ENCODE measurements at places on chromosomes 4 and X. TPM values are rescaled to one million over a fixed set of nuclear protein-coding genes. Genes with fewer than 3 reads are reported as not detected.

TRPC3 gene
- 0.42 TPM for total RNA-seq

- peaks cover 21% of the 10 kb centered on the region for H3K36me3 ChIP-seq
- no peaks in the 10 kb centered on the region for H3K27me3 ChIP-seq
- H3K4me3 ChIP-seq, result no peak overlapping the region
- no peak overlapping the region for H3K27ac ChIP-seq
These were observed 27.3 kb downstream of the PIGG start for GRCh38 chr4:526189-526909.

DNAAF6 gene
- not detected for total RNA-seq

POU3F4 gene
- not detected for total RNA-seq

DNA sequence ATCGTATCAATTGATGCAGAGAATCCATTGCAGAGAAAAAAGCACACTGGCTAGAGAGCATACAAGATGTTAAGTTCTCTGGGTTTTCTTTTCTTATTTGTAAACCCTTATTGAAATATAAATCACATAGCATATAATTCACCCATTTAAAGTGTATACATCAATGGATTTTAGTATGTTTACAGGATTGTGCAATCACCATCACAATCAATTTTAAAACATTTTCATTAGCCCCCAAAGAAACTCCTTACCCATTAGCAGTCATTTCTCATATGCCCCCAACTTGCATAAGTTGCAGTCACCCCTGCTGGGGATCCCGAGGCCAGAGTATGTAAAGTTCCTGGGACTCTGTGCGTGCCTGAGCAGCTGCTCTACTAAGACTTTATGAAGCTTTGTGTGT, 34.9 kb upstream of the TRO start:
- H3K4me1 ChIP-seq, result no peaks in the 10 kb centered on the region
- no peak overlapping the region for H3K27ac ChIP-seq
- peaks cover 8% of the 10 kb centered on the region for H3K27me3 ChIP-seq
- DNase-seq, result no peak
- H3K36me3 ChIP-seq, result no peaks in the 10 kb centered on the region

DNA sequence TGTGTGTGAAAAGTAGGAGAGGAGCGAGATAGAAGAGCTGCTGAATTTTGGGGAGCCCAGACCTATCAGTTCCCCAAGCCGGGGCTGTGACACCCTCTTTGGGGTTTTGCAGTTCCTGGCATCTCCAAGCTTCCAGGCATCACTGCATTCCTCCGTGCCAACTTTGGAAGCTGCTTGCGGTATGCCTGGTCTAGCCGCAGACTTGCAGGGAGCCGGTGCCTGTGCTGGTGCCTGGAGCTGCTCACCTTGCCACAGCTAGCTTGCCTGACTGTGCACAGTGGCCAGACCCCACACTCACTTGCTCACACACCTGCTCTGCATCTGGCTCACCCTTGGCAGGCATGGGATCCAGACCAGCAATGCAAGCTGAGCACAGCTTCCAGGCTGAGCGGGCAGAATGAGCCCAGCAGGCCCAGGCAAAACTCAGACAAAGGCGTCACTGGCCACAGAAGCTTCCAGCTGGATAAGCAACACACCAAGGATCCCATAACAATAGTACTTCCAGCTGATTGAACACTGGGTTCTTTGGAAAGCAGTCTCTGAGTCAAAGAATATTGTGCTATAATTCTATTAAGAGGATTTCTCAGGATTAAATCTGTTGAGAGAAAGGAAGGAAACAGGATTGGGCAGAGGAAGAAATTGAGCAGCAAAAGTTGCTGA, 390.9 kb downstream of the TEX13C start:
- no peak for DNase-seq
- no peaks in the 10 kb centered on the region for H3K27me3 ChIP-seq
- no peaks in the 10 kb centered on the region for H3K36me3 ChIP-seq

DNA sequence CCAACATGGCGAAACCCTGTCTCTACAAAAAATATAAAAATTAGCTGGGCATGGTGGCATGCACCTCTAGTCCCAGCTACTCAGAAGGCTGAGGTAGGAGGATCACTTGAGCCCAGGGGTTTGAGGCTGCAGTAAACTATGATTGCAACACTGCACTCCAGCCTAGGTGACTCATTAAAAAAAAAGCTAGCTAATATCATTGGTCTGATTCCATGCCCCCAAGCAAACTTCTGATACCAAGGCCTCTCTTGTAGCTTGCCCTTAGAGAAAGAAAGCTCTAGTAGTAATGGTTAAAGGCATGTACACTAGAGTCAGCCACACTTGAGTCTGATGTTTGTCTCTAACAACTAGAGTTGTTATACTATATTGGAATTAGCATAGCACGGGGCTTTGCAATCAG, 32.6 kb upstream of the PHF8 start:
- H3K36me3 ChIP-seq, result no peaks in the 10 kb centered on the region
- no peak overlapping the region for H3K27ac ChIP-seq
- H3K4me1 ChIP-seq, result no peaks in the 10 kb centered on the region
- no peaks in the 10 kb centered on the region for H3K27me3 ChIP-seq
- H3K4me3 ChIP-seq, result no peak overlapping the region

GRCh38 chrX:14712096-14712495, 160.8 kb downstream of the FANCB start:
- H3K4me1 ChIP-seq, result no peaks in the 10 kb centered on the region
- H3K4me3 ChIP-seq, result no peak overlapping the region
- H3K36me3 ChIP-seq, result no peaks in the 10 kb centered on the region
- no peaks in the 10 kb centered on the region for H3K27me3 ChIP-seq
- no peak for DNase-seq

Measured in activated naive CD8-positive, alpha-beta T cell treated with anti-CD3 and anti-CD28 coated beads for 36 hours (primary cell).